Cardiac fibroblast (primary cell): ENCODE measurements at places on chromosomes 12 and 14.

DNA sequence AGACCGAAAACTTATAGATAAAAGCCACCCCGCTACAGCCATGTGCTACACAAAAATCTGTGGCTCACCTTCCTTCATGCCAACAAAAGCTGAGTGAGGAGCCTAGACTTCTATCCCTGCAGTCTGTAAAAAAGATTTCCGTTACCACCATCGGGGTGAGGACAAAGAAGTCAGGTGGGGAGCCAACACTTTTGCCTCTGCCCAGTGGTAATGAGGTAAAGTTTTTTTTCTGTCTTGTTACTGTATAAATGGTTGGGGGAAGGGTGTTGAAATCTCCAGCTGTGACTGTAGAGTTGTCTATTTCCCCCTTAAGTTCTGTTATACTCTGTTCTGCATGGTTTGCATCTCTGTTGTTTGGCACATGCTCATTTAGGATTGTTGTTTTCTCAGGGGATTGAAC, 707.8 kb downstream of the FLRT2 start:
- DNase-seq = no peak

GRCh38 chr14:100640471-100641273, 53.5 kb upstream of the BEGAIN start:
- DNase-seq = no peak

- no peak for DNase-seq
These were observed 1.2 kb downstream of the ADAMTS20 start for GRCh38 chr12:43550831-43551271.

- peak; percentile 30 for DNase-seq
These were observed 3.0 kb upstream of the RBMS2 start for GRCh38 chr12:56518570-56518969.

GRCh38 chr12:1744932-1745331, 54.1 kb downstream of the ADIPOR2 start:
- DNase-seq = no peak

DNA sequence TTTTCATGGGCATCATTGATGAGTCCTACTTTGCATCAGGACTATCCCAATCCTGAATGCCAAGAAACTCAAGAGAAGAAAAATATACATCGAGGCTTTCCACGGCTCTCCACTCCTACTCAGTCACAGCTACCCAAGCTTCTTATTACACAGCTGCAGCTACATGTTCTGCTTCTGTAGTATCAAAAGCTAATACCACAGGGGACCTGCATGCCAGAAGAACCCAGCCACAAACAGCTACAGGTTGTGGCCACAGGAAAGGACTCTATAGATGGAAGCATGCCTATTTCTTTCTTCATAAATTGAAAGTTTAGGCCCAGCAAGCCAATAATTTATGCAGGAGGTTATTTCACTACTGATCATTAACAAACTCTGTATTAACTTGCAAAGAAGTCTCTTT, 209.7 kb upstream of the EGLN3 start:
- DNase-seq = no peak

- DNase-seq = peak; percentile 69
These were observed 3.0 kb downstream of the SSTR1 start for GRCh38 chr14:38210587-38211216.

DNA sequence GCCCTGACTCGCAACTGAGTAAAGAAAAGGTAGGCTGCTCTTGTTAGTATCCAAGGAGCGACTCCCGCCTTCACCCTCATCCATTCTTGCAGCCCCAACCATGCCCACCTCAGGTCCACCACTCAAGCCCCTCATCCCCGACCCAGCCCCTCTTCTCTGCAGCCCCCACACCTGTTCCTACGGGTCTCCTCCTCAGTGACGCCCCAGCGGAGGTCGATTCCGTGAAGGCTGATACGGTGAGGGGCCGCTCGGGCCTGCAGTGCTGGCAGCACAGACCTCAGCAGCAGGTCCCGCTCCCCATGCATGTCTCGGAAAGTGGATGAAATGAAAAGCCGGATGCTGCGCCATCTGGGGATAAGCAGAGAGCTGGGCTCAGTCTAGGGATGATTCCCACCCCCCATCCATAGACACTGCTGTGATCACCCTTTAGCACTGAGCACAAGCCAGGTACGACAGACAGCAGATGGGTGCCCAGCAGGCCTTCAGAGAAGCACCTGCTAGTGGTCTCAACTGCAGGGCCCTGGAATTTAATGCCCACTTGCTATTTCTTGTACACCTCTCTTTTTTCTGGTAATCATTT, 26.9 kb downstream of the TEP1 start:
- DNase-seq = no peak

DNA sequence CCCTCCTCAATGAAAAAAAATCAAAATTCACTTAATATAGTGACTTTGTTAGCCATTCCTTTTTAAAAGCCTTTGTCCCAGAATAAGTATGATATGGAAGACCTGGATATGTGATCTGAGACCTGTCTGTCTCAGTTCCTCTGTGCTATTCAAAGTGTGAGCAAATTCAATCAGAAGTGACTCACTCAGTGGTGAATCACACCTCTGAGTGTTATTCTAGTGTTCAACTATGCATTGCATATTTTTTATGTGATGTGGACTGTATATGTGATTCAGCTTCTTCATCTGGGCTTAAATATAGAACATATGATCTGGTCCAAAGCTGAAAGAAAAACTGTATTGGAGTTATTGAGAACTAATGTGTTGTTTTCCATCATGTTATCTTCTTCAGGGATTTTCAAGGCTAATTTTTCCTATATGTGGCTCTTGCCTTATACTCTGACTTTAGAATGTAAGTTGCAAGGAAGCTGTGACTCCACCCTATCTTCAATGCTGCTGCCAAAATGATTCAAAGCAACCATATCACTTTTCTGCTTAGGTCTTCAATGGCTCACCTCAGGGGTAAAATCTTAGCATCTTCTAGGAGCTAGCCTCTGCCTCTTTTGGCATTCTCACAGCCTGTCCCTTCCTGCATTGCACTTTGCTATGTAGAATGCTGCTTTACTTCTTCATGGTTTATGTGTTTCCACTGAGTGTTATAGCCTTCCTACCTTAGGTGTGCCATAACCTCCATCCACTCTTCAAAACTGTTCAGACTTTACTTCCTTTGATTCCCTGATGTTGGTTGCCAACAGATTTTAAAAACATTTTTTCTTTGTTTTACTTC, 169.8 kb downstream of the OTOGL start:
- DNase-seq = peak; percentile 39
